ENCODE measurements at places on chromosomes 1 and 21.
A peak's percentile ranks its signal among the peaks of the same experiment; 100 is the strongest.

GRCh38 chr1:8043621-8044020 is 17.5 kb upstream of the ERRFI1 start:
- DNase-seq: no peak

DNA sequence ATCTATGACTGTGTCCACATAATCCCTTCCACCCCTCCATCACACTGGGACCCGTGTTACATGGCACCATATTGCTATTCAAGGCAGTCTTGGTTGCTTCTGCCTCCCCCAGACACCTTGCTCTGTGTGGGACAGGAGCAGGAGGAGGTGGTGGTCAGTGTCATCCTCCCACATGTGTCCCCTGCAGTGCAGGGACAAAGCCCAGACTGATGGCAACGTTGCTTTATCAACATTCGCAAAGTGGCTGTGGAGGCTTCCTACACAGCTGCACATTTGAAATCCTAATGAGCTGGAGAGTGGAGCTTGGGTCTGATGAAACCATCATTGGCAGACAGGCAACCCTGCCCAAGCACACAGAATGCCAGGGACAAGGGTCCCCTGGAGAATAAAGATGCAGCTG is 26.2 kb downstream of the TRIM67 start:
- DNase-seq: no peak

GRCh38 chr1:40353082-40353481 is 20.4 kb upstream of the SMAP2 start:
- DNase-seq: no peak

GRCh38 chr1:152185544-152186391 is 26.7 kb upstream of the RPTN start:
- DNase-seq: peak; percentile 1

- no peak for DNase-seq
Measured at GRCh38 chr1:36351227-36351977, 28.0 kb upstream of the EVA1B start.

DNA sequence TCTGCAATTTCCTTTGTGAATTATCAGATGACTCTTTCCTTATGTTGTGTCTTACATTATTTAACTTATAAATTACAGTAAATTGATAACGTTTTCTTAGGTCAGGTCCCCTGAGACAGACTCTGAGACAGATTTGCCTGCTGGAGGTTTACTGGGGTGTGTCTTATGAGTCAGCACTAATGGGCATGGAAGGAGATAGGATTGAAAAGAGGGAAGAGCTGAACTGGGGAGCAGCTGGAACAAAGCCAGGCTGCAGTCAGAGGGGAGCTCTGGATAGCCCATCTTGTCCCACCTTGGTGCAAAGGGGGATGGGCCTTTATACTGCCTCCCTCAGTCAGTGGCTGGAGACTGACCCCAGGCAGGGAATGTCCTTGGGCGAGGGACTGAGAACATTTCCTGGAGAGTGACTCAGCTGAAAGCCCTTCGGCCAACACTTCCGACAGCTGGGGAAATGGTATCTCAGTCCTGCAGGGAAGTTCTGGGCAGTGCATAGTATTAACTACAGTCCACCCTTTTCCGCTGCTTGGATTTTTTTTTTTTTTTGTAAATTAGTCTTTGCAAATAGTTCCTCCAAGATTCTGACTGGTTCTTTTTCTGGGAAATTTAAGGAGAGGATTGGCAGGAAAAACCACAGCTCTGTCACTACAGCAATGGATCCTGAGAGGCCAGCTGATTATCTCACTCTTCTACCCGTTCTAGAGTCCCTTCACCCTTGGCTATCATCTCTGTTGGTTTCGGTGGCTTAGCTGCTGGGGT is 39.1 kb upstream of the CDC42BPA start:
- no peak for DNase-seq

DNA sequence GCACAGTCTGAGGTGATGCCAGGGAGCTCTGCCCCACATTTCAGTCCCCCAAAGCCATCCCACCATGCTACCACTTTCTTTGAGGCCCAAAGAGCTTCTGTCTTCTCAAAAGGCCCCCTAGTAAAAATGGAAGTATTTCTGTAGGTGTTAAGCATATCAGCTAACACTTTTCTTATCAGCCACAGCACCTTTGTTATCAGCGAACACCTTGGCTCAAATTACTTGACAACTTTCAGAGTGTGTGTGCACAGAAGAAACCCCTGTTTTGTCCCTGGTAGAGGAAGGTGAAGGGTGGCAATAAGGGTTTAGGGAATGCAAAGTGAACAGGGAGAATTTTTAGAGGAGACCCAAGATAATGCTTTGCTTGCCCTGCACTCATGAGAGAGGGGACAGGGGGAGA is 54.8 kb upstream of the GJA8 start:
- DNase-seq: no peak

DNA sequence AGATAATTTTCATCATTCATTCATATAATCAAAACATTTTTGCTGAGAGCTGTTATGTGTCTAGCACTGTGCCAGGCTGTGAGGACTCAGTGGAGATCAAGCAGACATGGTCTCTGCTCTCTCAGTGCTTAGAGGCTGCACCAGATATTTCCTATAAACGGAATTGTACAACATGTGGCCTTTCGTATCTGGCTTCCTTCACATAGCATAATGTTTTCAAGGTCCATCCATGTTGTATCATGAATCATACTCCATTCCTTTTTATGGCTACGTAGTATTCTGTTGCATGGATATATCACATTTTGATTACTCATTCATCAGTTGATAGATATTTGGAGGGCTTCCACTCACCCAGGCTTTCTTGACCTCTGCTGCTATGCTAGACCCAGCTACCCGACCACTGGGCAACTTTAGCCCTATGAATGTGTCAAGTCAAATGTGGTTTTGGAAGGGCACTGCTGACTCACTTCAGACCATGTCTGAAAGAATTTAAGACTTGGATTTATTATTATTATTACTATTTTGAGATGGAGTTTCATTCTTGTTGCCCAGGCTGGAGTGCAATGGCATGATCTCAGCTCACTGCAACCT is 18.5 kb downstream of the NCF2 start:
- no peak for DNase-seq

DNA sequence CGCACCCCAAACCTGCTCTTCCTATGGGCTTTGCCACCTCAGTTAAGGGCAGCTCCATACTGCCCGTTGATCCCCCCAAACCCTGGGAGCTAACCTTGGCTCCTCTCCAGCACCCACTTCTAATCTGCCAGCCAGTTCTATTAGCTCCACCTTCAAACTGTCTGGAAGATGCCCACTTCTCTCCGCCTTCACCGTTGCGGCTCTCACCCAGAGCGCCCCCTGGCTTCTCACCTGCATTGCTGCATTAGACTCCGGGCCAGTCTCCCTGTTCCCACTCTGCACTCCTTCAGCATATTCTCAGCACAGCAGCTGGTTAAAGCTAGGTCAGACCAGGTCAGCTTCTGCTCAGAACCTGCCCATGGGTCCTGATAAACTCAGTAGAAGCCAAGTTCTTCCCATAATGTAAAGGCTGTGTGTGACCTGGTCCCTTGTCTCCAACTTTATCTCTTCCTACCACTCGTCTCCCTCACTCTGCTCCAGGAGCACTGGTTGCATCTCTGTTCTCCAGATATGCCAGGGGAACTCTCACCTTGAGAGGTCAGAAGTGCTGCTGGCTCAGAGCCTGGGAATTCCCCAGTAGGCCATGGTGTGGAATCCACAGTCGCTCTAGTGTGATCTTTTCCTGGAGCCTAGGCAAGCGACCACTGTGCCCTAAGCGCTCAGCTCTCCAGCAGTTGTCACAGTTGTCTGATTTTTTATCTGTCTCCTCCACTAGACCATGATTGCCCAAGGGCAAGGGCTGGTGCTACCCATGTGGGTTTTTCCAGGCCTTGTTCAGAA is 150.3 kb downstream of the HMGB4 start:
- DNase-seq: no peak

DNA sequence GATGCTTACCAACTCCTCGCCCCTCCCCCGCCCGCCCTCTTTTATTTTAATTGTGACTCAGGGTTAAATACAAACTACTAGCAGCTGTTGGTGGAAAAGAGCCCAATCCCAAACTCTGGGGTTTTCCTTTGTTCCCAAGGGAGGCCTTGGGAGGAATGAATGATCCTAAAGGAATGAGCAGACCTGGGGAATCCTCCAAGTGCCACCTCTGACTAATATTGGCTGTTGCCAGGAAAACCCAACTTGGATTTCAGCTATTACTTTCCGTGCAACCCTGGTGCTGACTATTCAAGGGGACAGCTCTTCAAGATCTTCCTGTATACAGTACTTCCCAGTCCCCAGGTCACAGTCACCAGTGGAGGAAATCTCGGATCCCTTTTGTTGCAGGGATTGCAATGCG is 1.3 kb upstream of the S100A10 start:
- DNase-seq: no peak

DNA sequence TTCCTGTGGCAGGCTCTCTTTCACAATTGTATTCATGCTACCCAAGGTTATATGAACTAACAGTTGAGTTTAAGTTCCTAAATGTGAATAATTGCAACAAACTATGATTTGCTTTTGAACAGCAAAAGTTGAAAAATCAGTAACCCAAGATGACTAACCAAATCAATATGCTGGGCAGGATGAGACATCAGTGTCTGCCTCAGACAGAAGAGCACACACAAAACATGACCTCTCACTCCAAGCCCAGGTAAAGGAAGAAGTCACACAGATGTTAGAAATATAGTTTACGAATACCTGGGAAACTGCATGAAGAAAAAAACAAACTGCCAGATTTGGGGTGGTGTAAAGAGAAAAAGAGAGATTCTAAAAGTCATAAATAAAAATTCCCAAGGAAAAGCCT is 3.5 kb downstream of the OR2L13 start:
- DNase-seq: no peak

GRCh38 chr1:41493626-41494350 is 9.3 kb upstream of the EDN2 start:
- no peak for DNase-seq

DNA sequence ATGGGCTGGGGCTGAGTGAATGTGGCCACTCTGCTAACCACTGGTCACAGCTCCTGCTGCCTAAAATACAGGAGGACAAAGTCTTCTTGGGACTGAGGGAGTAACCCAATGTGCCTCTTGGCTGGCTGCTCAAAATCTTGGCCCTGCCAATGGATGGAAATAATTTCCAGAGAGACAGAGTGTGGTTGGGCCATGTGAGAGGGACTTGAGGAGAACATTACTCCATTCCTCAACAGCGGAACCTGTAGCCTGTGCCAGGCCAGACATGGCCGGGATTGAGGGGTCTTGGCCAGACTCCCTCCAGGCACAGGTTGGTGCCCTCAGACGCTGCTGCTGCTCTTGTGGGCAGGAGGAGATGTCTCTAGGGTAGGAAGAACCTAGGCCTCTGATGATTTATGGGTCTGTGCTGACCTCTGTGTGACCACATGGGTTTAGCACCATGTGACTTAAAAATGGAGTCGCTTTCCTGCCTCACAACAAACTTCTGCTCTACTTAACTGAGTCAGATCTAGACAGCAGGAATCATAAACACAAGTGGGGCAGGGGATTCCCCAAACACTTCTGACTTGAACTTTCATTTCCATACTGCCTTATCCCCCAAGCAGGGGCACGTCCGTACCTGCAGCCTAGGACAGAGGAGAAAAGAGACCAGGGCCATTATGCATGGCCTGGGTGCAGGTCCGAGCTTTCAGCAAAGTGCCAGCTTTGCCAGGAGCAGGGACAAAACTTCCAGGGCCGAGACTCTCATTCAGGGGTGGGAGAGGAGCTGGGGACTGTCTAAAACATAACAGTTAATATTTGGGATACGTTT is 79.2 kb downstream of the CD34 start:
- no peak for DNase-seq

- no peak for DNase-seq
Measured at GRCh38 chr1:100354971-100355394, 2.7 kb downstream of the CDC14A start.

- DNase-seq: no peak
Measured at GRCh38 chr1:221268295-221268694, 389.1 kb downstream of the HLX start.

DNA sequence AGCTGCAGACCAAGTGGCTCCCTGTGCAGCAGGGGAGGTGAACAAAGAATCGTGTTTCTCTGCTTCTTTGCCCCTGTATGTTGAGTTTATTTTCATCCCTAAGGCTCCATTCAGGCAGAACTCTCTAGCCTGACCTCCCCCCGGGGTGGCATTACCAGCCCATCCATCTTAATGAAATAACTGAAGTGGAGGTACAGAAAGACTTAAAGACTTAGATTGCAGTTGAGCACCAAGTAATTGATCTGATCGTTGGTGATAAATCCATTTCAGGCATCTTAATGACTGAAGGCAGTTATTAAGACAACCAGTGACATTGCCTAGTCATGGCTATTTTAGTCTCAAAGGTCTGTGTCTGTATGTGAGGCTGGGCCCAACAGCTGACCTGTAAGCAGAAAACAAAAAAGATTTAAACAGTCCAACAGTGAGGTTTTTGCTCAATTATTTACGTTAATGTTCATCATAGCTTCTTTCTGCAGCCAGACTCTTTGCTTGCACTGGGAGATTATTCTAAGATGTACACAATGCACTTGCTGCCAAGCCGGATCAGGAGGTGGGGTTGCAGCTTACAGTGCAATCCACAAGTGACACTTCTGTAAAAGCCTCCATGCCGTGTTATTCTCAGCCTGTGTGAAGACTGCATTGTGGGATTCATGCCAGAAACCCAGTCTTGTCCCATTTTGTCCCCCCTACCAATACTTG is 363.0 kb upstream of the DUSP10 start:
- DNase-seq: no peak

DNA sequence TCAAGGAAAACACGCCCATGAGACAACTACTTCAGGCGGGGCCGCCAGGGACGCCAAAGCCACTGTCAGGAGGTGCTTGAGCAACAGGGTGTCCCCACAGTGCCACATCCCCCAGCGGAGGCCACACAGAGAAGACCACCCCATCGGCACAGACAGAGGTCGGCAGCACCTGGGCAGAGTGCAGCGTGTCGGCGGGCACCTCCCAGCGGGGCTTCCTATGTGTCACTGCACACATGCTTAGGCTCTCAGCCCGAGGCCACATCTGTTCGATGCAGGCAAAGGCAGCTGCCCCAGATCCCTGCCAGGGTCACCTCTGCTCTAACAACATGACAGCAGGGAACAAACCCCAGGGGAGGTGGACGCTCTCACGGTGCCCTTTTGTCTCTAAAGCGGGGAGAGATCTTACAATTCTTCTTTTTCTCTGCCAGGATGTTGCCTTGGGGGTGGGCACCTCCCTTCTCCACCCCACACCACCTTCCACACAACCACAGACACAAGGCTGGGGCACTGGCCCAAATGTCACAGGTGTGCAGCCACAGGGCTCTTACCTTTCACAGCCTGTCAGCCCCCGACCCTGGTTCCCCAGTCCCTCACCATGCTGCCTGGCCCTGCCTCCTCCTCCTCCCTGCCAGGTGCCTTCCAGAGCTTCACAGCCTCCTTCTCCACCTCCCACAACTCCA is 4.2 kb downstream of the KRTAP10-8 start:
- no peak for DNase-seq

- no peak for DNase-seq
Measured at GRCh38 chr1:70003211-70003908, 202.0 kb downstream of the LRRC40 start.

GRCh38 chr1:234929369-234929768 is 199.3 kb downstream of the TOMM20 start:
- no peak for DNase-seq
